Stimulated activated CD4-positive, alpha-beta T cell treated with anti-CD3 and anti-CD28 coated beads, TNF-alpha, amount 100 ng/mL, for 1 hour (primary cell): ENCODE measurements at places on chromosomes 6 and 20.

DNA sequence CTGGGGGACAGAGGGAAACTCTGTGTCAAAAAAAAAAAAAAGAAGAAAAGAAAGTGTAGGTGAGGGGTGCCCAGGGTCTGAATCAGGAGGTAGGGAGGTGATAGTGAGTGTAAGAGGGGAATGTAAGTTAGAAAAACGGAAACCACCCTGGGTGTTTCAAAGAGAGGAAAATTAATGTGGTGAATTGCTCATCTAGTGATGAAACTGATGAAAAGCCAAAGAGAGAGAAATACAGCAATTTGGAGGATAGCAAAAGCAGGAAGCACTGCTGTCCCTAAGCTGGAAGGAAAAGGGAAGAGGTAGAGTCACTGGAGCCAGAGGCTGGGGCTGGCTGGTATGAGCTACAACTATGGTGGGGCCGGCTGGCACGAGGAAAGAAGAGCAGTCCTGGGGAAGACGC, 85.0 kb upstream of the CEP85L start:
- no peak for DNase-seq

DNA sequence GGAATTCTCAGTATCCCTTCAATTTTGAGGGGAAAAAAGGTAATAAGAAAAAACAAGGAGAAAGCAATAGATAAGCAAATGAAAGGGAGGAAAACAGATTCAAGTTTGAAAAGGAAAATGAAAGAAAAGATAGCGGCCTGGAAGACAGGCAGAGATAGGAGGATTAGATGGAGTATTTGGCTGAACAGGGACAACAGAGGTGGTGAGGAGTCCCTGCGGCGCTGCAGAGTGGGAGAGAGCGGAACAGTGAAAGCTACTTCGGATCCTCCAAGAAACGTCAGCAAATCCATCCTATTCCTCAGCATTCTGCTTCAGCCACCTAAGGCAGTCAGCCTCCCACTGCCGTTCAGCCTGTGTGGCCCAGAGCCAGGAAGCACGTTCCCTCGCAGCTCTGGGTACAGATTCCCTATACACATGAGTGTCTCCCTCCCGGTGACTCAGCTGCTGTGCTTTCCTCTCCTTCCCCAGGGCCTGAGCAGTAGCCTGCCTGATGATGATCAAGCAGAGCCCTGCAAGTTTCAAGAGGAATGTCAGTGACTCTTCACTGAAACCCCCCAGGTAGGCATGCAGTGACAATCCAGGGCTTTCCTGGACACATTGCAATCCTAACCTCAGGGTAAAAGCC, 43.4 kb upstream of the CDYL start:
- DNase-seq = no peak

DNA sequence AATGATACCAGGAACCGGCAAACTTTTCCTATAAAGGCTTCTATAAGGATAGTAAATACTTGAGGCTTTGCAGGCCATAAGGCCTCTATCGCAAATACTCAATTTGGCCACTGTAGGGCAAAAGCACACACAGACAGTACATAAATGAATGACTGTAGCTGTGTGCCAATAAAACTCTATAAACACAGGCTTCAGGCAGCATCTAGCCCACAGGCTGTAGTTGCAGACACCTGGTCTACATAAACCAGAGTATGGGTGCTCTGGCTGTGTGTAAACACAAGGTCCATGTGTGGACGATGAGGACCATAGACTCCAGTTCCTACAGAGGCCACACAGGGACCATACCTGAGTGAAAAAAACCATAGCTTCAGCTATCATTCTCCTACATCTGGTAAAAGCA, 52.2 kb downstream of the ZMYND8 start:
- DNase-seq = no peak

- DNase-seq = no peak
Observed at GRCh38 chr6:168005796-168006195, 8.3 kb downstream of the KIF25 start.

- no peak for DNase-seq
Observed at GRCh38 chr6:64081453-64081852, 445.9 kb downstream of the PHF3 start.

GRCh38 chr6:80223743-80224212, 117.3 kb downstream of the BCKDHB start:
- no peak for DNase-seq

GRCh38 chr6:55974688-55975087, 99.3 kb upstream of the BMP5 start:
- DNase-seq = no peak

DNA sequence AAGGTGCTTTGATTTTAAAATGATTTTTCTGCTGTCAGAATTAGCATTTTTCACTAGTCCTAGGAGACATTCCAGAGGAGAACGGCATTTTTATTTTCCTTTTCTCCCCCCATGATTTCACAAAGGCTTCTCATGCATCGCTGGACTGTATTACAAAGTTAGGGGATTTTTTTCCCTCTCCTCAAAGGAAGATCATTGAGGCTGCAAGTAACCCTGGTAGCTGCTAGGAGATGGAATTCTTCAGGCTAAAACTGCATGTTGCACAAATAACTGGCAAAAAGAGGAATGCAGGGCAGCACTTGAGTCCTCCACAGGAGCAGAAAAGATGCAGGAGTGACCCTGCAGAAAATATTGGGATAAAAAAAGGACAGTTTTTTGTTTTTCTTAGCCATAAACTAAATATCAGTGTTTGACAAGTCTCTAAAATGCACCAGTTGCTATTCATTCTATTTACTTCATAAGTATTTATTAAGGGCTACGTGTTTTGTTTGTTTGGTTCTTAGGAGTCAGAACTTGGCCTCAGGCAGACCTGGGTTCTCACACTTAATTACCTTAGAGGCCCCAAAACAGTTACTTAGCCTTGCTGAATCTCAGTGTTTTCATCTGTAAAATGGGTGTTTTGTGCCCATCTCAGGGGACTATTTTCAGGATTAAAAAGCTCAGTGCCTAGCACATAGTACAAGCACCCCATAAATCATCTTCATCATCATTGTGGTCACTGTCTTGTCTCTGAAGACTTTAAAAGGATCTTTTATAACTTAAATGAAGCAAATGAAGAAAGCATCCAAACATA, 144.5 kb upstream of the ID4 start:
- DNase-seq = no peak

DNA sequence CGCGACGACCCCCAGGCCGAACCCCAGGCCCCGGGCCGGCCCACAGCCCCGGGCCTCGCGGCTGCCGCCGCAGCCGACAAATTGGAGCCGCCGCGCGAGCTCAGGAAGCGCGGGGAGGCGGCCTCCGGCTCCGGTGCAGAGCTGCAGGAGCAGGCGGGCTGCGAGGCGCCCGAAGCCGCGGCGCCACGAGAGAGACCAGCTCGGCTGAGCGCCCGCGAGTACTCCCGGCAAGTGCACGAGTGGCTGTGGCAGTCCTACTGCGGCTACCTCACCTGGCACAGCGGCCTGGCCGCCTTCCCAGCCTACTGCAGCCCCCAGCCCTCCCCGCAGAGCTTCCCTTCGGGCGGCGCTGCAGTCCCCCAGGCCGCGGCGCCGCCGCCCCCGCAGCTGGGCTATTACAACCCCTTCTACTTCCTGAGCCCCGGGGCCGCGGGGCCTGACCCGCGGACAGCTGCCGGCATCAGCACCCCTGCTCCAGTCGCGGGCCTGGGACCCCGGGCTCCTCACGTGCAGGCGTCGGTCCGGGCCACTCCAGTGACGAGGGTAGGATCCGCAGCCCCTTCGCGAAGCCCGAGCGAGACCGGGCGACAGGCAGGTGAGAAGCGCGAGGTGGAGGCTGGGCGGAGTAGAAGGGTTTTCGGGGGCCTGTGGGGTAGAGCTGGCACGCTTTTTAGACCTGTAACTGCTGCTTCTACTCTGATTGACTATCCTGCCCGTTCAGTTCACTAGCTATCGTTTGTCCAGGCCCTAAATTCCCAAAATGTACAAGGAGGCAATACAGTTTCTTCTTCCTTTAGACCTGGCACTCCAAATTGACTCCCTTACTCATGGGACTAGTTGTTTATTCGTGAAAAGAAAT, 654 bp downstream of the FAM8A1 start:
- DNase-seq = no peak

GRCh38 chr6:127486934-127487333, 27.7 kb upstream of the KIAA0408 start:
- no peak for DNase-seq

DNA sequence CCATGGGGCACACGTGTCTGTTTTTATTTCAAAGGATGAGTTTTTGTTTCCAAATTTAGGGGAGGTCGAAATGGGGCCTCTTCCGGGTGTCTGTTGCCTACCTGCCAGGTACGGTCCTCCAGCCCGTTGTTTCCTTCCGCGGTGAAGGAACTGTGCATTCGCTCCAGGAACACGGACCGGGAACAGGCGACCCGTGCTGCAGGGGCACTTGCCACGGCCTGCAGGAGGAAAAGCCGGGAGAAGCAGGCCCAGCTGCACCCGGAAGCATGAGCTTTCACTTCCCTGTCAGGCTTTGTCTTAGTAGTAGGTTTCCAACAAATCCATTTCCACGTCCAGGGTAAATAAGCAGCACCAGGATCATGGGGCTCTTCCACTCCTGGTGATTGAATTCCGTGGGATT, 17.0 kb upstream of the NPEPL1 start:
- DNase-seq = no peak

- DNase-seq = no peak
Observed at GRCh38 chr20:6718662-6719368, 48.7 kb upstream of the BMP2 start.

DNA sequence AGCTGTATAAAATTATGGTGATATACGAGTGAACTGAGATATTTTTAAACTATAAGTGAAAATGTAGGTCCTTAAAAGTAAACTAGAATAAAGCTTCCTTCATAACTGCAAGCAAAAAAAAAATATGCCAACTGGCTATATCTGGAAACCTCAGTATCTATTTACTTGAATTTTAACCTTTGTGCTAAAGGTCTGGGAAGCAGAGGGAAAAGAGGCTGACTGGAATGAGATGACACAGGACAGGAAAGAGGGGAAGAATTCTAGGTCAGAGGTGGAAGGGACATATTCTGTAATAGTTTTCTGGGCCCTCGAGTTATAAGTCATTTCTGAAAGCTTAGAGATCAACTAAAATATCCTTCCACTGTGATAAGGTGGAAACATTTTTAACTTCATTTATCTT, 46.8 kb downstream of the AIG1 start:
- no peak for DNase-seq

DNA sequence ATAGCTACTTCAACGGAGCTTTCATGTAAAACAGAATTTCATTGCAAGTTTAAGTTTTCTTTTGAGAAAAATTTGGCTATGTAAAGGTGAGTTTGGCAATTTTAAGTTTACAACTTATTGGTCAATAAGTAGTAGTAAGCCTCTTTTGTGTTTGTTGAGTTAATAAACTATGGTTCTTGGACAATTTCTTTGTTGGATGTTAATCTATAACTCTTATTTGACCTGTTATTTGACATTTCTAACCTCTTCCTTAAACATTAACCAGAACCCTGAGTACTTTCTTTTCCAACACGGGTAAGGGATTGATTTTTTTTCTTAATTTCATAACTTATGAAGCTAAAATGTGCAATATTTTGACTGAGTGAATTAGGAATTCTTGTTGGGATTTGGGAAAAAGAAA, 354.4 kb downstream of the PRKN start:
- DNase-seq = no peak

- no peak for DNase-seq
Observed at GRCh38 chr20:8148501-8148900, 16.4 kb downstream of the PLCB1 start.

- DNase-seq = no peak
Observed at GRCh38 chr6:3292431-3293197, 33.9 kb downstream of the PSMG4 start.

DNA sequence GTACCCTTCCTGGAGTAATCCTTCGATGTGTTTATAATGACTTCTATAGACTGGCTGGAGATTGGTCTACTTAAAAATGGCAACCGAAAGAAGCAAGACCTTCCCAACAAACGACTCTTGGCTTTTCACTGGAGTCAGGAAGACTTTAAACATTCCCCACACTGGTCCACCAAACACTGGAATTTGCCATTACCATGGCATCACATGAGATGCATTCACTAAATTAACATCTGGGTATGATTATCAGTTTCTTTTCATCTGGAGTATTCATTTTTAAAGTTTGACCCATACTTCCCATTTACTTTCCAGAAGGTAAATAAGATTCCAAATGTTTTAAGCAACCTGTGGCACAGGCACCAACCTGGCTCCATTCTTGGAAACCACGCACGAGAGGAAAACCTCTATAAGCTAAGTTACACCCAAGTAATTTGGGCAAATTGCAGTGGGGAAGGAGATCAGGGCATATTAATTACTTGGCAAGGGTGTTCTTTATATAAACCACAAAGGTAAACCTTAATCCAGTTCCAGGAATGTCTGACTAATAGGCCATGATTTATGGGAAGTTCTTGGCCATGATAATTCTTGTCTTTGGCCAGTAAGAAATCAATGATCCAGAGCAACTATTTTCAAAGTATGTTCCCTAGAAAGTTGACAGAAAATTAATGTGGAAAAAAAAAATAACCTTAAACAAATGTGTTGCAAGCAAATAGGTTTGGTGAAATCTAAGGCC, 190.0 kb upstream of the COL21A1 start:
- DNase-seq = no peak

DNA sequence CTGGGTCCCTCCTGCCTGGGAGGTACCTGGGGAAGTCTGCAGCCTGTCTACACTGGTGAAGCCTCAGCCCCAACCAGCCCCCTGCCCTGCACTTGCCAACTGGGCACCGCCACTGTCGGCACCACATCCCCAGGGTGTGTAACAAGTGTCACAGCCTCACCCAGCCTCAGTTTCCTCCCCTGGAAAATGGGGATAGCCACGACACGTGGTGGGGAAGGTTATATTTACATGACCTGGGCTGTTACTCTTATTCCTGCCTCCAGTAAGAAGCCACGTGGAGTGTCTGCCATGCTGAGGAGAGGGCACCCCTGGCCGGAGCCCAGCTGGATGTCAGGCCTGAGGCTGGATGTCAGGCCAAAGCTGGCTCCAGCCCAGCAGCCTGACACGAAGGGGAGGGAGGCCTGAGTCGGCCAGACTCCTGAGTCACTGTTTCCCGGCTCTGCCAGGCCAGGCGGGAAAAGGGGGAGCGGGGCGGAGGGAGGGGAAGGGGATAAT, 44.9 kb downstream of the SNAI1 start:
- no peak for DNase-seq

DNA sequence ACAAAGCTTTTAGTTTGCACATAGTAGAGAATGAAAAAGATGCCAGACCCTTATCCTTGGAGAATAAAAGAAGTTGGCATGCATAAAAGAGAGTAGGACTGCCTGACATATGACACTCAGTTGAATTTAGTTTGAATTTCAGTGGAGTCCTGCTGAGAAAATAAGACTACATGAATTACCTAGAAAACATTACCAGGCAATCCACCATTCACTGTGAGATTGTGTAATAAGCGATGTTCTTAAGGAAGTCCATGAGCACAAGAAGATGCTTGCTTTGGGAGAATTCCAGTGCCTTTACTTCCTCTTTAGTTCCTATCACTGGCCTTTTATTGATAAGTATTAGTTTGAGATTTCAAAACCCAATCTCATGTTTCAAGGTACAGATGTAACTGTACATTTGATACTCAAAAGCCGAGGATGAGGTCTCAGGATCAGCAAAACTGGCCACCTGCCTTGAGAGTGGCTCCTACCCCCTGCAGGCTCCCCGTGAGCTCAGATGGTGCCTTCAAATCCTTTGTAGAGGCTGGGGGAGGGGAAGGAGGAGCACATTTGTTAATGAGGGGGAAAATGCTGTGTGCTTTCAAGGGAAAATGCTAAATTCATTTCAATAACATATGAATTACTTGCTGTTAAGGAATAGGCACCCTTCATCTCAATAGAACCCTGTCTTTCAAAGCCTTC, 11.2 kb upstream of the UNC93A start:
- DNase-seq = no peak
